ENCODE measurements at places on chromosomes 12 and 14.

- peak; percentile 99 for DNase-seq
These were observed 48.0 kb downstream of the DRAM1 start for GRCh38 chr12:101925361-101925760.

DNA sequence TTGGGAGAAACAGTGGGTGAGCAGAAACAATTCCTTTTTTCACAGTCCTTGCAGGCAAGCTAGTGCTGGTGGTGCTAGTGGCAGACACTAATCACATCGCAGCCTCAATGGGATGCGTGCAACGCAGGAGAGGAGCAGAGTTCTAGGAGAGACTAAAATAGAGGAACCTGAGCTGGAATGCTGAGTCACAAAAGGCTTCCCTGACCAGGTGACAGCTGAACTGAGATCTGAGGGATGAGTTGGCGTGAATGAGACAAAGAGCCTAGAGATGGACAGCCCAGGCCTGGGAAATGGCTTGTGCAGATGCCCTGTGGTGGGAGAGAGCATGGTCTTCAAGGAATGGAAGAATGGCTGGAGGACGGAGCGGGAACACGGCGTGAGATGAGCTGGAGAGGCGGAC lies 25.8 kb downstream of the ACADS start:
- DNase-seq = no peak

GRCh38 chr12:19577281-19577530 lies 137.9 kb downstream of the AEBP2 start:
- no peak for DNase-seq

- DNase-seq = no peak
These were observed 3.2 kb downstream of the OSBPL8 start for GRCh38 chr12:76556368-76556767.

- DNase-seq = peak; percentile 27
These were observed 1.6 kb upstream of the ARID4A start for GRCh38 chr14:58296726-58297125.

DNA sequence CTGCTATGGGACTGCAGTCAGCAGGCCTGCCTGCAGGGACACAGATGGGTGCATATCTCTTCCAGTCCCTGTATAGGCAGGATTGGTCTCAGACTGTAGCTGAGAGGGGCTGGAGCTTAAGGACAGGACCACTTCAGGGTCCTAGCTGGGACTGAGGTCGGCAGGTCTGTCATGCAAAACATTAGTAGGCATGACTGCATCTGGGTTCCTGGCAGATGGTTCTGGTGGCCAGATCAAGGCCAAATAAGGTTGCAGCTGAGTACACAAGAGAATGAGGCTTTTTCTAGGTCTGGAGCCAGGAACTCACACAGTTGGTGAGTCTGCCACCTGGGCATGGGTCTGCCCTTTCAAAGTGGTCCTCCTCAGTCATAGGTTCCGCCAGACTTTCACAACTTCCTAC lies 155.8 kb downstream of the TPH2 start:
- DNase-seq = no peak

GRCh38 chr12:55688716-55689655 lies 18.7 kb downstream of the ITGA7 start:
- DNase-seq = no peak

DNA sequence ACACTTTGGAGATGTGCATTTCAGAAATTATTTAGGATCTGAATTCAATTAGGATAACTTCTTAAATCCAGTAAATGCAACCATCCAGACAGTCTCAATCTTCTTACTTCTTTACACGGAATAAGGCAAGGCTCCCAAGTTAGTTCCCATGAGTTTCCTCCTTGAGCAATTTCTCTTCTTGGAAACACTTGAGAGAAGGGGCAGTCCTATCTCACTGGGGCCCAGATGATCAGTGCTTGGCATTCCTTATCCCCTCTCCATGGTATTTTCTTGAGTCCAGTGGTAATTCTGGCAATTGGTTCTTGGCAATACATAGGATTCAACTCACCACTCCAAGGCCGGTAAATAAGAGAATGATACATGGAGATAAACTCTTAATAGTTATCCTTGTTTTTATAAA lies 87.1 kb upstream of the PTHLH start:
- no peak for DNase-seq

GRCh38 chr14:96630281-96630680 lies 128.1 kb downstream of the PAPOLA start:
- no peak for DNase-seq

GRCh38 chr12:31315044-31315715 lies 10.8 kb downstream of the SINHCAF start:
- peak; percentile 16 for DNase-seq

GRCh38 chr14:70827347-70827746 lies 18.0 kb upstream of the MAP3K9 start:
- no peak for DNase-seq

DNA sequence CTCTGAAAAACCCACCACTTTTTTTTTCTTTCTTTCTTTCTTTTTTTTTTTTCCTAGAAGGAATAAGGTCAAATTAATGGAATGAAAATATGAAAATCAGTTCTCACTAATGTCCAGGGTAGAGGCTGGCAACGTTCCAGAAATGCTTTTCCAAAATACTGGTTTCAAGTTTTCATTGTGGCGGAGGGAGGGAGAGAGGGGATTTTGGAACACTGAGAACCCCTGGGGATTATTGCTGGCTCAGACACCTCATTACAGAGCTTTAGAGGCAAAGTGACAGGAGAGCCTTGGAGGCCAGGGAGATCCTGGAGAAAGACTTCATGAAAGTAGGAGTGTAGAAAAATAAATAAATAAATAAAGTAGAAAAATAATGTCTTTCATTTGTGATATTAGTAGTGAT lies 45.4 kb downstream of the ALX1 start:
- DNase-seq = no peak

DNA sequence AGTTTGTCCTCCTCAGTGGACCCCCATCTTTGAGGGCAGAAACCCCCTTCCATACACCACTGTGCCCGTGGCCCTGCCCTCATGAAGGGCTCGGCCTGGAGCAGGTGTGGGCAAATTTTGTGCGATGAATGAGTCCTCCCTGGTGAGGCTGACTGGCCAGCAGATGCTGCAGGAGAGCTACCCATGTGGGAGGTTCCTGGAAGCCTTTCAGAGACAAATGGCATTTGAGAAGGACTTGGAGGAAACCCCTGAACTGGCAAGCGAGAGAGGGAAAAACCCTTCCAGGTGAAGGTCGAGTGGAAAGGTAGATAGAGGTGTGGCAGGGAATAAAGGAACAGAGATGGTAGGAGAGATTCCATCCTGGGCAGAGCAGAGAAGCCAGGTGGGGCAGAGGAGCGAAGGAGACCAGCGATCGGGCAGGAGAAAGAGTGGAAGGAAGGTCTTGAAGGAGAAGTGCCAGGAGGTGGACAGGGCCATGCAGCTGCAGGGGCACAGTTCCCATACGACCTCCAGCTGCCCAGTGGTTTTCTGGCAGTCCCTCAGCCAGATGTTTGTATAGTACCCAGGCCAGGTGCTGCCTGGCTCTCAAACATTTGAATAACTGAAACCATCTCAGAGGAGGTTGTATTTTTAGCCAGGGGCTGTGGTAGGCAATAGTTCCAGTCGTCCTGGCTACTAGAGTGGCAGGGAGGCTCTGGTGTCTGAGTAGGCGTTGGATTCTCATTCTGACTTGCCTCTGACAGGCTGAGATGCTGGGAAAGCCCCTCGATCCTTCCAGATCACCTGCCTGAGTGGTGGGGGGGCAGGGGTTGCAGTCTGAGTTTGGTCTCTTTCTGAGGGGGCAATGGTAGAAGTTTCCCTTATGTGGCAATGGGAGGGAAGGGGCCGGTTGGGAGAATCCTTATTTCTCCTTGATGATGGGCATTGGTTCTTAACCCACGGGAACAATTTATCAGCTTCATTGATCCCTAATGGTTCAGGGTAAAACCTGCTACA lies 40.1 kb downstream of the FBXL14 start:
- DNase-seq = no peak

- peak; percentile 48 for DNase-seq
These were observed 1.4 kb upstream of the CCDC85C start for GRCh38 chr14:99605299-99605961.

- no peak for DNase-seq
These were observed 101.6 kb downstream of the STXBP6 start for GRCh38 chr14:24948261-24948847.

- no peak for DNase-seq
These were observed 13.2 kb downstream of the TM7SF3 start for GRCh38 chr12:27000961-27001360.

DNA sequence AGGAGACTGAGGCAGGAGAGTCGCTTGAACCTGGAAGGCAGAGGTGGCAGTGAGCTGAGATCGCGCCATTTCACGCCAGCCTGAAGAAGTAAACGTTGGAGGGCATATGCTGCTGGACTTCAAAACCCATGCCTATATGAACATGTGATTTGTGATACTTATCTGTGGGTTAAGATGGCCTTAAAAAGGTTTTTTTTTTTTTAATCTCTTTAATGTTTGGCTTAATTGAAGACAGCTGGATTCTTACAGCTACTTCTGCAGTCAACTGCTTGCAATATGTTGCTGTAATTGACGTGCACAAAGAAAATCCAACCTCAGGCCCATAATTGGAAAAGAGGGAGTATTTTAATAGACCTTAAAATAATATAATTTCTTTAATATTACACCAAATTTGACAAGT lies 1.5 kb upstream of the B3GNT4 start:
- DNase-seq = no peak

DNA sequence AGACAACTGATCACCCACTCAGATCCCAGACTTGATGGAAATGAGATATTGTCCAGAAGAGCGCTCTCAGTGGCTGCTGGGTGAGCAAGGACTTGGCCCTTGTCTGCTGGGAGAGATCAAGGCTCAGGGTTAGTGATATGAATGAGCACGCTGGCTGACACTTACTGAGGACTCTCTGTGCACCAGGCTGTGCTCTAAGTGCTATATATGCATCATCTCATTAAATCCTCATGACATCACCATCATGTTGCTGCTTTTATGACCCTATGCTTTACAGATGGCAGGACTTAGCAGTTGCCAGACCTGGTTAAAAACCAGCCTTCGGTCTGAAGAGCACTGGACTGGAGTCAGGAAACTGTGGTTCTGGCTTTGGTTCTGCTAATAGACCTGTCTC lies 260.9 kb downstream of the VRK1 start:
- DNase-seq = no peak

GRCh38 chr14:52064174-52064573 lies 4.7 kb downstream of the NID2 start:
- DNase-seq = no peak

- DNase-seq = no peak
These were observed 31.2 kb upstream of the VPS33A start for GRCh38 chr12:122297494-122297893.

DNA sequence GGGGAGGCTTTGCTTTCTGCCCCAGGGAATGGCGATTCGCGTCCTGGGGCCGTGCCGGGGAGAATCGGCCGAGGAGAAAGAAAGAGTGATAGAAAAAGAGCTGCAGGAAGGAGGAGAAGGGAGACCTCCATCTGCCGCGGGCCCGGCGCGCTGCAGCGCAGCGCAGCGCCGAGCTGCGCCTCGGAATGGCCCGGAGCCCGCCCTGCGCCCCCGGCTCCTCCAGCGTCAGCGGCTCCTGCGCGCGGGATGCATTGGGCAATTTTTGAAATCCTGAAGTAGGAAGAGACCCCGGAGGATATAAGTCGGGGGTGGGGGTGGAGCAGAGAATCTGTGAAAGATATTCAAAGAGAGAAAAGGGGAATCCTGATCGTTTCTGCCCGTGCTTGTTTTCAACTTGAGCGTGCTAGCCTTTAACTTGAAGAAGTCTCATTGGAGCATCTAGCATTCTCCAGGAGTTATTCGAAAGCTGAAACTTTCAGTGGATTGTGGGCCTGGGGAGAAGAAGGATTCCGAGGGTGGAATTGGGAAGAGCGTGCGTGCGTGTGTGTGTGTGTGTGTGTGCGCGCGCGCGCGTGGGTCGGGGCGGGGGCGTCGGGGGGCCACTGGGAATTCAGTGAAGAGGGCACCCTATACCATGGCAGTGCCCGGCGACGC lies 441 bp downstream of the PDE3A start:
- peak; percentile 56 for DNase-seq

GRCh38 chr12:124216966-124217365 lies 77.9 kb upstream of the RFLNA start:
- DNase-seq = no peak

All from fibroblast of pulmonary artery (primary cell).